ENCODE measurements at places on chromosomes 1 and 21. TPM values are rescaled to one million over a fixed set of nuclear protein-coding genes. Genes with fewer than 3 reads are reported as not detected.
A peak's percentile ranks its signal among the peaks of the same experiment; 100 is the strongest.

DNA sequence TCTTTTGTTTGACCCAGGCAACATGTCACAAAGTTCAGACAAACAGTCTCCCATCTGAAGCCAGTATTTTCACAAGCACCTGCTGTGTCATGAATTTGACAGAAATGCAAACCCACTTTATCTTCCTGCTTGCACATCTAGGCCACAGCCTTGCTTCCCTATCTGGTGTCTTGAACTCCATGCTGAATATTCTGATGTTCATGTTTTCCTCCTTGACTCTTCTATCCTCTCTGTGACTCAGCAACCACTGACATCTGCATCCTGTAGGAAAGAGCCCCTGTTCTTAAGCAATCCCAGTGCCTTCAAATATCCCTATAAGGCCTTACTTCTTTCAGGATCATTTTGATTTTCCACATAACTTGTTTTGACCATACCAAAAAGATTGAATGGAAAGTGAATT lies 6.5 kb downstream of the CD55 start:
- no peak for DNase-seq

Gene PRAMEF13
- not detected for total RNA-seq

GRCh38 chr1:168271636-168272035 lies 9.0 kb upstream of the TBX19 start:
- DNase-seq = no peak

DNA sequence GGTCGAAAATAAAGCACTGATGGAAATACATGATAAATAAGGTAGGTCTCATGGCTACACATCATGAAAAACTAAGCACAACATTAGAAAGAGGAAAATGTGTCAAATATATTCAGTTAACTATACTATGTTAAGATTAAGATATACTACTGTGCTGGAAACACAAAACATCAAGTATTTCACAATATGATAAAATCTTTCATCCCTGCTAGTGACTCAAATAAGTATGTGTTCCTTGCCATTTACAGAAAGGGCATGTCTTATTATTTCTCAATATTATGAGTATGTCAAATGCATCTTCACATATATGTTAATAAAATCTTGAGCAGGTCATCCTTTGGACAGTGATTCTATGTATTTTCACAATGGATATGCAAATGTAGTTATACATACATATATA lies 1260.1 kb upstream of the ADGRL2 start:
- DNase-seq = no peak

DNA sequence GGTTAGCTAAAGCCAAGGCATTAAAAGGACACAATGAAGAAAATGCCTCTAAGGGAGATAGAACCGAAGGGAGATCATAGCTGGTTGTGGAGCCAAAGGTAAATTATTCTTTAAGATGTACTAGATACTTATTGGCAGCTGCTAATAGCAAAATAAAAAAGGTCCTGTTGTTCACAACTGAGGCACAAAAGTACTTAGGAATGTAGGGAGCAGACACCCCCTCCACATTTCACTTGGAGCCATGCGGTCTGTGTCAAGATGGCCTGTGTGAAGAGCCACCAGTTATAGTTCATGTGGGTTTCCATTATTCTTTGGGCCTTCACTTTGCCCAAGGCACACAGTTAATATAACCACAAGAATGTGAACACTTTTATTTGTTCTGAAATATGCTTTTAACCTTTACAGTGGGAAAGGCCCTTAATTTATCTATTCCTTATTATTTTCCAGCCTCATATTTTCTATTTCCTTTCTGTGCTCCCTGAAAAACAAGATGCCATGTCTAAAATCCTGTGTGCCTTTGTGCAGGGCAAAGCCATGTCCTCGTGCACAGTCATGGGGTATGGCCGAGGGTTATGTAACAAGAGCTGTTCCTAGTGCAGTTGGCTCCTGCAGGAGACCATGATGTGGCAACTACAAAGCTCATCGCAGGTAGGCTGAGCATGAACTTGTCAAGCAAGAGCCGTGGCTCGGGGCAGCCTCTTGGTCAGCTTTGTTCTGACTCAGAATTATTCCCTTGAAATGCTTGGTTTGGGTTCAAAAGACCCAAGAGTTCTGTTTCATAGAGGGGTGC lies 16.2 kb upstream of the WDR26 start:
- peak; percentile 76 for DNase-seq

GRCh38 chr1:165639821-165640623 lies 9.0 kb downstream of the MGST3 start:
- DNase-seq = no peak

Gene FCRLA
- total RNA-seq = not detected

Gene HPCA
- total RNA-seq = not detected

Gene TNFRSF18
- total RNA-seq = 0.24 TPM

DNA sequence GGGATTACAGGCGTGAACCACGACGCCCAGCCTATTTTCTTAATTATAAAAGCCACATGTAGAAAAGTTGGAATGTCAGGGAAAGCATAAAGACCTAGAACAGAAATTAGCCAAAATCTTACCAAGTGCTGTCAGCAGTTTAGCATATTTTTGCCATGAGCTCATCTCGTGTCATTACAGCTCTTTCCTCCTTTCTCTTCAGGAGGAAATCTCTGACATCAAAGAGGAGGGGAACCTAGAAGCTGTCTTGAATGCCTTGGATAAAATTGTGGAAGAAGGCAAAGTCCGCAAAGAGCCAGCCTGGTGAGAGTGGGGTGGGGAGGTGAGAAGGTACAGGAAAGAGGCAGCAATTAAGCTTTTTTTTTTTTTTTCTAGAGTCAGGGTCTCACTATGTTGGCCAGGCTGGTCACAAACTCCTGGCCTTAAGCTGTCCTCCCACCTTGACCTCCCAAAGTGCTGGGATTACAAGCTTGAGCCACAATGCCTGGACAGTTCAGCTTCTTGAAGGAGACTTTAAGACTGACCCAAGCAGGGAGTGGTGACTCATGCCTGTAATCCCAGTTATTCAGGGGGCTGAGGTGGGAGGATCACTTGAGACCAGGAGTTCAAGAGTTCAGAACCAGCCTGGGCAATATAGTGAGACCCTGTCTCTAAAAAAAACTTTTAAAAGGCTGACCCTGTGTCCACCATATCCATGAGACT lies 8.4 kb upstream of the BGLAP start:
- no peak for DNase-seq

DNA sequence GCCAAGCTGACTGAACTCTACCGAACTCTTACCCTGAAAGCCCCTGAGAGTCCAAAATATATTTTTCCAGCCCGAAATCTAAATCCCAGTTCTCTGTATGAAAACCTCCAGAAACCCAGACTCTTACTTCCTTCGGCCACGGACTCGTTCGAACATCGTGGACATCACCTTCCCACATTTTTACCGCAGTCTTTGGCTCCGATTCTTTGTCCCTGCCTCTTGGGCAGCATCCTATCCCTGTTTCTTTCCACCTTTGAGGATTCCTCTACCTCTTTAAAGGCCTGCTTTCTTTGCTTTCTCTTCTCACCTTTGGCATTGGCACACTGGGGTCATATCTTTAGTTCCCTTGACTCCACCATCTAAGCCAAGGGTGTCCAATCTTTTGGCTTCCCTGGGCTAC lies 932 bp upstream of the USP24 start:
- no peak for DNase-seq

Gene HDGF
- total RNA-seq = 148 TPM

GRCh38 chr1:70462611-70463010 lies 51.5 kb downstream of the CTH start:
- DNase-seq = no peak

GRCh38 chr1:26434161-26434752 lies 2.1 kb downstream of the DHDDS start:
- DNase-seq = no peak

DNA sequence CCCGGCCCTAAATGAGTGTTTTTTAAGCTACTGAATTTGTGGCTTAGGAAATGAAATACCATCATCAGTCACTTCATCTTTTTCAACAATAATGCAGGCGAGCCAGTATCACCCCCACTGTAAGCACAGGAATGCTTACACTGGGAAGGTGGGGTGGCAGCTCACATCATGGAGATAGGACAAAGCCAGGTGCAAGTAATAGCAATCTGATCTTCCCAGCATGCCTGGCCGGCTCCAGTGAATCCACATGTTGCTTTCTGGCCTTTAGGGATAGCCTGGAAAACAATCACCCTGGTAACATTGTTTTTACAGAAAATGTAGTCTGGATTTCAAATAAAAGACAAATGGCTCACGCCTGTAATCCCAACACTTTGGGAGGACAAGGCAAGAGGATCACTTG lies 140.9 kb upstream of the SOD1 start:
- no peak for DNase-seq

Gene SF3B4
- 8.2 TPM for total RNA-seq

Gene ANKRD34A
- total RNA-seq = 0.22 TPM

GRCh38 chr1:4144349-4144971 lies 244.4 kb upstream of the C1orf174 start:
- no peak for DNase-seq

DNA sequence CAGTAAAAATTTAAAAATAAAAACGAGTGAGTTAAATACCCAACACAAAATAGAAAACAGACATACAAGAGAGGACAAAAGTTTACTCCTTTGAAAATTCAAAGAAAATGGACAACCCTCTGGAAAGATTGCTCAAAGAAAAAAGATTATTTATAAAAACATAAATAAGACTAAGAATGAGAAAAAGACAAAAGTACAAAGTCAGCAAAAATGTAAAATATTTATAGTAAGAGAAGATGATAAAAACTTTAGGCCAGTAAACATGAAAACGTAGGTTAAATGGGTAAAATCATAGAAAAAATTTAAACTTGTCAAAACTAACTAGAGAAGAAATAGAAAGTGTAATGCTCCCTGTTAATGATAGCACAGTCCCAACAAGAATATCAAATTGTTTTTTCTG lies 31.9 kb upstream of the SLC45A1 start:
- no peak for DNase-seq

Gene FHAD1
- not detected for total RNA-seq

GRCh38 chr1:152071123-152071522 lies 17.7 kb downstream of the TCHHL1 start:
- no peak for DNase-seq

Gene KRTAP11-1
- not detected for total RNA-seq

DNA sequence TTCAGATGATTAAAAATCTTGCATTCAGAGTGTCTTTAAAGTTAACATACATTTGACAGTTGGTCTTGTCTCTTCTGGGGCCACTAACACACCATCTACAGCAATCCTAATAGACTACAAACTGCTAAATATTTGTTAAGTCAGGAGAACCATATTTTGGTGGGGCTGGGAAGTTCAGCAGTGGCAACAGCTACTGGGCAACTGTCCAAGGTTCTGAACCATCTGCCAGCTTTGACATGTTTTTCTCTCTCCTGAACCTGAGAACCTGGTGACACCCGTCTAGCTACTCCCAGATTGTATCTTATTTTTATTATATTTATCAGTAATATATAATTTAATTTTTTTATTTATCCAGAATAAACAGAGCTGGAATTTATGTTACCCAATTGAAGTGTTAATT lies 199.0 kb upstream of the DPYD start:
- no peak for DNase-seq

Gene FCRL5
- total RNA-seq = 0.43 TPM

DNA sequence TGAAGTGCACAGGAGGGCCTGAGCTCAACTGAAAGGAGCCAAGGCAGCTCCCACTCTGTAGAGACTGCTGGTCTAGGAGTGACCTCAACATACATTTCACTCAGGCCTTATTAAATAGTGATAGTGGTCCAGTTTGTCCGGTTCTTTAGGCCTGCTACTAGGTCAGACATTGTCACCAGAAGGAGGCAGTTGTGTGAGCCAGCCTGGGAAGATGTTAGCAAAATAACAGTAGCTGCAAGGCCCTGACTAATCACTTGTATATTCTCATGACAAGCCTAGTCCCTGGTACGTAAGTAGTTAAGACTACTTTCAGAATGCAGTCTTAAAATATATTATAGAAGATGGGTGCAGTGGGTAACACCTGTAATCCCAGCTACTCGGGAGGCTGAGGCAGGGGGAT lies 264.0 kb upstream of the CAMK1G start:
- no peak for DNase-seq

Gene GUCA2B
- total RNA-seq = 2.9 TPM

Gene TLR5
- total RNA-seq = 0.84 TPM

Gene ETV3L
- total RNA-seq = not detected

DNA sequence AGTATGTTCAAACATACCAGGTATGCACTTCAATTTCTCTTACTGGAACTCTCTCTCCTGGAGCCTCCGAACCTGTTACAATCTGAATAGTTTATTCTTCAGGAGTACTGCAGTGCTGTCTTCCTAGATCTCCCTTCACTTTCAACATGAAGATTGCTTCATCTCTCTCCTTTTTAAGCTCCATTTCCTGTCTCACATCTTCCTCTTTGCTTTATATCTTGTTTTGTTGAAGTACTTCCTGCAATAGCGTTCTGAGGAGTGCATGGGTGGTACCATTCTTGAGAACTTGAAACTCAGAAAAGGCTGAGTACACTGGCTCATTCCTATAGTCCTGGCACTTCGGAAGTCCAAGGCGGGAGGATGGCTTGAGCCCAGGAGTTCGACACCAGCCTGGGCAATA lies 15.7 kb upstream of the C1orf146 start:
- DNase-seq = no peak

- DNase-seq = no peak
Observed at GRCh38 chr1:91777196-91777595, 108.8 kb downstream of the TGFBR3 start.

Gene IQGAP3
- 2.6 TPM for total RNA-seq

GRCh38 chr1:94316836-94317789 lies 79.7 kb upstream of the ARHGAP29 start:
- no peak for DNase-seq

GRCh38 chr1:91559046-91559750 lies 58.5 kb downstream of the CDC7 start:
- DNase-seq = no peak

Gene CRP
- 7,270 TPM for total RNA-seq

Gene VPS26C
- 32.0 TPM for total RNA-seq

Gene RGSL1
- total RNA-seq = not detected

DNA sequence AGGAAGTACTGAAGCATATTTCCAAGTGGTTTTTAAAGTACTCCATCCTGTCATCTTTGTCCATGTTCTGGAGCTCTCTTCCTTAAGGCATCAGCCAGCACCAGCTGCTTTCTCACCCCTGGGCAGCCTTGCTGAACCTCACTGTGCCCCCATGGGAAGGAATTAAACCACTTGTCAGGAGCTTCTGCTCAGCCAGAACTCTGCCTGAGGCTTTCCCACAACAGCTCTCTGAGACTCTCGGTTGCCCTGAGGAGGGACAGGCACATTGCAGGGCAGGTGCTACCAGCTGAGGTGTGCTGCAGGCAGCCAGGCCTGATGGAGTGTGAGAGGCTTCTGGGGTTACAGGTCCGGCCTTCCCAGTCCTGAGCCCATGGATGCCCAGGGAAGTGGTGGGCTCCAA lies 30.9 kb downstream of the FAM163A start:
- DNase-seq = no peak

GRCh38 chr1:238331557-238331956 lies 440.8 kb upstream of the ZP4 start:
- no peak for DNase-seq

GRCh38 chr21:26227130-26227529 lies 56.6 kb upstream of the APP start:
- no peak for DNase-seq

GRCh38 chr1:172537827-172538391 lies 5.0 kb downstream of the SUCO start:
- no peak for DNase-seq

GRCh38 chr1:91777630-91778300 lies 108.2 kb downstream of the TGFBR3 start:
- DNase-seq = peak; percentile 76

GRCh38 chr21:32044205-32045180 lies 171.7 kb downstream of the HUNK start:
- DNase-seq = no peak

GRCh38 chr21:44965251-44966022 lies 25.6 kb downstream of the SLX9 start:
- DNase-seq = no peak

- DNase-seq = no peak
Observed at GRCh38 chr21:22710721-22711120, 1712.5 kb downstream of the NCAM2 start.

Gene HEYL
- 1.7 TPM for total RNA-seq

Gene AVPR1B
- total RNA-seq = not detected

Gene NME7
- 4.6 TPM for total RNA-seq
